LHCN-M2 (cell line): ENCODE measurements at places on chromosomes 7 and 10. TPM values are rescaled to one million over a fixed set of nuclear protein-coding genes. Genes with fewer than 3 reads are reported as not detected.

The NKX1-2 gene
- not detected in 2 replicates for total RNA-seq

The LGI1 gene
- not detected in 2 replicates for total RNA-seq

The ANXA8 gene
- not detected in 2 replicates for total RNA-seq

The CALHM2 gene
- total RNA-seq: 28.0 and 28.1 TPM in 2 replicates

GRCh38 chr7:2510909-2511768 is 8.4 kb upstream of the LFNG start:
- no peak for DNase-seq

DNA sequence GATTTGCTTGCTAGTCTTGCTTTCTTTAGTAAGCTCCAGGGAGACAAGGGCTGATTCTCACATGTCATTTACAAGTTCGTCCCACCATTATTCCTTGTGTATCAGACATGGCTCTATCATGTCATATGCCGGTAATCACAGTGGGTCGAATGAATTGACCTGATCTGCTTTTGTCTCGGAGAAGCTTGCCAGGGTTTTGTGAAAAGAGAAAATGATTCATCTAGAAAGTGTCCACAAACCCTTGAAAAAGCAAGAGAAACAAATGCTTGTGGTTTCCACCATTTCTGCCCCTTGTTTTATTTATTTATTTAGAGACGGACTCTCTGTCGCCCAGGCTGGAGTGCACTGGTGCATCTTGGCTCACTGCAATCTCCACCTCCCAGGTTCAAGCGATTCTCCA is 278.5 kb downstream of the TCF7L2 start:
- peak; percentile 34 for DNase-seq

The ESYT2 gene
- 118 and 164 TPM in 2 replicates for total RNA-seq

GRCh38 chr10:123144697-123145541 is 3.0 kb upstream of the HMX2 start:
- no peak for DNase-seq

DNA sequence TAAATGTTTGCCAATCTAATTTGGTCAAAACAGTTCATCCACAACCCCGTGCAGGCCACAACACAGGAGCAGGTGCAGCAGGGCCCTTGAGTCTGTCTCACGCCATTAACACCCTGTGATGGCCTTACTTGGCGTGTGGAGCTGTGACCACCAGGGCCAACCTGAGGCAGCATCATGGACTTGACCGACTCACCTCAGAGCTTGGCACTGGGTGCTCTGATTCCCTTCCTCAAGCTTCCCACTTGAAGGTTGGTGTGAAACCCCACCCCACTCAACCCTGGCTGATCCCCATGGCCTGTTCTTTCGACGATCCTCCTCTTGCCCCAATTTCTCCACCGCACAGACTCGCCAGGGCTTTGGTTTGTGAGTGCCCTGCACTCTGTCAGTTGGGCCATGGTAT is 623.1 kb downstream of the PTPRN2 start:
- no peak for DNase-seq

- no peak for DNase-seq
Measured at GRCh38 chr7:36261019-36261754, 108.1 kb downstream of the EEPD1 start.

DNA sequence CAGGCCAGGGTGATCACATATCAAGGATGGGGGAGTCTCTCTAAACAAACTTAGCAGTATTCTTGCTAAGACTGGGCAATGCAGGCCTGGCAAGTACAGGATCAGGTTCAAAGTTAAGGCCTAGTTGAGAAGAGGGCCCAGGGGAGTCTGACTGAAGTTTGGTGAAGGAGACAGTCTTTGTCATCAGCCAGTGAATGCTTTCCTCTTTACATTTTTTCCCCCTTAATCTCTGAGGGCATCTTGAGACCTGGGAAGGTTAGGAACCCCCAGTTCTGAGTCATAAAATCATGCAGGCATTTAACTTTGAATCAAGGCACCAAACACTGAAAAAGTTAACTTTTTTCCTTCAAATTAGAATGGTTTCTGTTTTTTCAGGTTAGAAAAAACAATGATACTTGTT is 311.5 kb downstream of the REEP3 start:
- no peak for DNase-seq

- no peak for DNase-seq
Measured at GRCh38 chr10:118658762-118659161, 63.3 kb upstream of the PRLHR start.

The AMPH gene
- 0.06 and 0.19 TPM in 2 replicates for total RNA-seq

- DNase-seq: no peak
Measured at GRCh38 chr7:82961240-82961639, 201.4 kb downstream of the PCLO start.

The GIMAP2 gene
- 2.6 and 3.4 TPM in 2 replicates for total RNA-seq

DNA sequence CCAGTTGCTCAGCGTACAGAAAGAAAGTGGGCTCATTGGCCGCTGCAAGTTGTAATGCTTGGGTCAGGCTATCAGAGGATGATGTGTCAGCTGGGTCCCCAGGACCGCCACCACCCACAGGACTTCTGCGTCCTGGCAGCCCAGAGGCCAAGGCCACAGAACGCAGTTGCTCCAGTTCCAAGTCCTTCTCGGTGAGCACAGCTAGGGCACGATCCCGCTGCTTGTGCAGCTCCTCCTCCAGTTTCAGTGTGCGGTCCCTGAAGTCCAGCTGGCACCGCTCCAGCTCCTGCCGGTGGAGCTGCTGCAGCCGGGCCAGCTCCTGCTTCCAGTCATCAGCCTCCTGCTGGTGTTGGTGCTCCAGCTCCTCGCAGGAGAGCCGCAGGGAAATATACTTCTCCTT is 3.0 kb downstream of the GCC1 start:
- no peak for DNase-seq

DNA sequence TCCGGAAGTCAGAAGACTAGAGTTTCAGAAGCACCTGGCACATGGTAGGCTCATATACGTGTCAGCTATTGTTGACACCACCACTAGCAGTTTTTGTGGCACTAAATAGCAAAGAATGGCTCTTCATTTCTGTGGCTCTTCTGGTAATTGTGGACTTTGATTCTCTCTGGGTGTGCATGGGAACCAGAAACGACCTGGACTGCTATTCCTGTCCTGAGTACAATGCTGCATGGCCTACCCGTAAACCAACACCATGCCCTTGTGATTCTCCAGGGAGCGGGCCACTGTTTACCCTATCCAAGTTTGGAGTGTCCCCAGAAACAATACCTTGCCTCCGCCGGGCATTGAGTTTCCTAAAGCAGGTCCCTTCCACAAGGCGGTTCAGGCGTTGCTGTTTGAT is 162.9 kb upstream of the AOAH start:
- DNase-seq: no peak

The ANKRD30A gene
- not detected in 2 replicates for total RNA-seq

The NKX2-3 gene
- 0.19 TPM in 1 of 2 replicates, not detected in the other for total RNA-seq

The SEMA3A gene
- 11.8 and 14.7 TPM in 2 replicates for total RNA-seq

The CCDC3 gene
- 3.2 and 4.0 TPM in 2 replicates for total RNA-seq

The NDUFB8 gene
- total RNA-seq: 133 and 183 TPM in 2 replicates

The TRPV6 gene
- total RNA-seq: not detected in 2 replicates

DNA sequence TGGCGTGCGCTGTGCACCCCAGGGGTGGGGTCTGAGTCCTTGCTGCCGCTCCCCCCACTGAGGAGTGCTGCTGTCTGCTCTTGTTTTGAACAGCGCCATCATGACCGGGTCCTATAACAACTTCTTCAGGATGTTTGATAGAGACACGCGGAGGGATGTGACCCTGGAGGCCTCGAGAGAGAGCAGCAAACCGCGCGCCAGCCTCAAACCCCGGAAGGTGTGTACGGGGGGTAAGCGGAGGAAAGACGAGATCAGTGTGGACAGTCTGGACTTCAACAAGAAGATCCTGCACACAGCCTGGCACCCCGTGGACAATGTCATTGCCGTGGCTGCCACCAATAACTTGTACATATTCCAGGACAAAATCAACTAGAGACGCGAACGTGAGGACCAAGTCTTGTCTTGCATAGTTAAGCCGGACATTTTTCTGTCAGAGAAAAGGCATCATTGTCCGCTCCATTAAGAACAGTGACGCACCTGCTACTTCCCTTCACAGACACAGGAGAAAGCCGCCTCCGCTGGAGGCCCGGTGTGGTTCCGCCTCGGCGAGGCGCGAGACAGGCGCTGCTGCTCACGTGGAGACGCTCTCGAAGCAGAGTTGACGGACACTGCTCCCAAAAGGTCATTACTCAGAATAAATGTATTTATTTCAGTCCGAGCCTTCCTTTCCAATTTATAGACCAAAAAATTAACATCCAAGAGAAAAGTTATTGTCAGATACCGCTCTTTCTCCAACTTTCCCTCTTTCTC is 26.0 kb downstream of the BNIP3 start:
- no peak for DNase-seq
